ENCODE measurements at places on chromosomes 3 and 15.
A peak's percentile ranks its signal among the peaks of the same experiment; 100 is the strongest.

- DNase-seq = no peak
These were observed 97.8 kb upstream of the AADACL2 start for GRCh38 chr3:151635905-151636304.

DNA sequence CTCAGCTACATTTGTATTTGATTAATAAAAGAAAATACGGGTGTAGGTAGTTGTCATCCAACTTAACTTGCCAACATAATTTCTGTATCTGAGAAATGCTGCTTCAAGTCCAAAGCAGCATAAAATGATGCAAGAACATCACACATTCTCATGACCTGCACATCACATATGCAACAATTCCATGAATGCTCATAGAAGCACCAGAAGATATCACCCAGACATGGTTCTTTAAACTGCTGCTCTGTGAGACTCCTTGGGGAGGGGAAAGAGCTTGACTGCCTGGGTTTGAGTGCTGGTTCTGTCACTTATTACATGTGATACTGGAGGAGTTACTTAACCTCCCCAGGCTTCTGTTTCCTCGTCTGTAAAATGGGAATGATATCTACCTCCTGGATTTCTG, 39.4 kb downstream of the CHST14 start:
- DNase-seq = no peak

- no peak for DNase-seq
These were observed 71.1 kb upstream of the CCNL1 start for GRCh38 chr3:157231071-157231470.

DNA sequence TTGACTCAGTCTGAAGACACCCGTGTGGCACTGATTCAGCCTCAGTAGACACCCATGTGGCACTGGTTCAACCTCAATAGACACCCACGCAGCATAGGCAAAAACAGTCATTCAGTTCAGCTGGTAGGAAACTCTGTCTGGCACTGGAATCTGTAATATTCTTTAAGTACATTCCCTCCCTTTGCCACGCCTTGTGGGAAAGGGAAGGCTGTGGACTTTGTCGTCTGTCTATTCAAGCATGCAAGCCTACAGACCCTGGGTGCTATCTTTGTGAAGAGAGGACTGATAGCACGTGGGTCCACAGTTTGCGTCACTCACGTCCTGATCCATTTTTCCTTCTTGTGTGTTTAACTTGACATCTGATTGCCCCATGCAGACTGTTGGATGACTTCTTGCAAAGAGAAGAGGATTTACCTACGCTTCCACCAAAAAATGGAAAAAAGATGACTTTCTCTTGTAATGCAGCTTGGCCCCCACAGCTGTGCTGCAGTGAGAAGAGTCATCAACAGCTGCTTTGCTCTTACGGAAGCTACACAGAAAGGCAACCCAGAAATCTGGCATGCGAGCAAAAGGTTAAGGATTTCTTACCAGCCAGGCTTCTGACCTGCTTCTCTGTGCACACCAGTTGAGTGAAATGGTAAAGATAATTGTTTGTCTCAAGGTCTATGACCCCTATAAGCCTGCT, 278.1 kb downstream of the ULK4 start:
- no peak for DNase-seq

DNA sequence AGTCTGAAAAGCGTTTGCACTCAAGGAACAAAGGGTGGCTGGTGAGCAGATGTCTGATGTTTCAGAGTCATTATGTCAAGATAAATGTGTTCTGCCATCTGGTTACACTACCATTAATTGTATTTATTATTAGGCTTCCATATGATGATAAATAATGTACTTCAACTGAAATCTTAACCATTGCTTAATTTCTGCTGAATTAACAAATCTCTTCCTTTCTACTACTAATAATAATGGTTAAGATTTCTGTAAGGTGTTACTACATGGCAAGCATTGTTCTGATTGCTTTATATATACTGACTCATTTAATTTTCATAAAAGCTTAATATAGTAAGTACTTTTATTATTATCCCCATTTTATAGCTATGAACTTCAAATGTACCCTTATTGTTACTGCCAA, 68.4 kb upstream of the GALNT15 start:
- DNase-seq = no peak

DNA sequence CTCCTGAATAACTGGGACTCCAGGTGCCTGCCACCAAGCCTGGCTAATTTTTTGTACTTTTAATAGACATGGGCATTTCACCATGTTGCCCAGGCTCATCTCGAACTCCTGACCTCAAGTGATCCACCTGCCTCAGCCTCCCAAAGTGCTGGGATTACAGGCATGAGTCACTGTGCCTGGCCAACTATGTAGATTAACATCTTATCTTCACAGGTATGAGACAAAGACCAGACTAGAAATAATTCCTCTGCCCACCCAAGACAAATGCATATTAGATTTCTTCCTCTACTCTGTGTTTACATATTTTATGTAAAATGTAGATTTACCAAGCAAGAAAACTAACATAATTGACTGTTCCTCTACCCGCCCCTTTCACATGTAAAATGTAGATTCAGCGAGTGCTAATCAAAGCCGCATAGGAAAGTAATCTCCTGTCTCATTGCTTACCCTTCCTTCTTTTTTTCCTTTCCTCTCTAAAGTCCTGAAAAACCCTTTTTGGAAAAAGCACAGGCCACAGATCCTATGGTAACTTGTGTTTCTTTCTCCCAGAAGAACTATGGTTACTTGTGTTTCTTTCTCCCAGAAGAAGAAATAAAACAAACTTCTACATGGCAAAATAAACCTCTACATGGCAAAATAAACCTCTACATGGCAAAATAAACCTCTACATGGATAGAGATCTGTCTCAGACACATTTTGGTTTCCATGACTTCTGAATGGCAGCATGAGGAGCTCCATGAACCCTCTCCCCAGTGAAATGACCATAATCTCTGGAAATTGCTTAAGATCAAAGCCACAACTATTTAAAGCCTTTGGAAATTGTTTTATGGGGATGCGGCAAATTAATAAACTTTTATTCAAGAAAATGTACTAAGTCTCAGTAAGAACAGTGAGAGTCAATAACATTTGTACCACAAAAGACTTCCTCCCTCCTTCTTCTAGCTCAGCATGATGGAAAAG, 9.1 kb upstream of the ABHD2 start:
- no peak for DNase-seq

GRCh38 chr3:110314512-110315114, 757.0 kb upstream of the NECTIN3 start:
- peak; percentile 0 for DNase-seq

- DNase-seq = no peak
These were observed 147.8 kb upstream of the KCNMB2 start for GRCh38 chr3:178388473-178388872.

DNA sequence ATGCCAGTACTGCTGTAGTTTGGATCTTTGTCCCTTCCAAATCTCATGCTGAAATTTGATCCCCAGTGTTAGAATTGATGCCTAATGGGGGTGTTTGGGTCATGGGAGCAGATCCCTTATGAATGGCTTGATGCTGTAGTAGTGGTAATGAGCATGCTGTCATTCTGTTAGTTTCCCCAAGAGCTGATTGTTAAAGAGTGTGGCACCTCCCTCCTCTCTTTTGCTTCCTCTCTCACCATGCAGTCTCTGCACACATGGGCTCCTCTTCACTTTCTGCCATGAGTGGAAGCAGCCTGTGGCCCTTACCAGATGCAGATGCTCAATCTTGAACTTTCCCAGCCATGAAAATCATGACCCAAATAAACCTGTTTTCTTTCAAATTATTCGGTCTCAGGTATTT, 141.3 kb upstream of the DPPA4 start:
- DNase-seq = no peak

DNA sequence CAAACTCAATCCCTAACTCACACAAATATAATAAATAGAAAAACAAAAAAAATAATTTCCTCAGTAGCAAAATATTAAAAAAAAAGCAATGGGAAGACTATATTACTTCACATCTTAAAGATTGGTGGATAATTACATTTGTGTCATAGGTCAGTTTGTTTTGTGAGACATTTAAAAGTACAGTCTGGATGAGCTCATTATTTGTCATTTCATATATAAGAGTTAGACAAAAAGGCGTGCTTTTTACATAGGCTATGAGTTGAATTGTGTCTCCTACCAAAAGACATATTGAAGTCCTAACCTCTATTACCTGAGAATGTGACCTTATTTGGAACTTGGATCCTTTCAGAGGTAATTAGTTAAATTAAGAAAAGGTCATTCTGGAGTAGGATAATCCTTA, 710.1 kb upstream of the CBLB start:
- no peak for DNase-seq

DNA sequence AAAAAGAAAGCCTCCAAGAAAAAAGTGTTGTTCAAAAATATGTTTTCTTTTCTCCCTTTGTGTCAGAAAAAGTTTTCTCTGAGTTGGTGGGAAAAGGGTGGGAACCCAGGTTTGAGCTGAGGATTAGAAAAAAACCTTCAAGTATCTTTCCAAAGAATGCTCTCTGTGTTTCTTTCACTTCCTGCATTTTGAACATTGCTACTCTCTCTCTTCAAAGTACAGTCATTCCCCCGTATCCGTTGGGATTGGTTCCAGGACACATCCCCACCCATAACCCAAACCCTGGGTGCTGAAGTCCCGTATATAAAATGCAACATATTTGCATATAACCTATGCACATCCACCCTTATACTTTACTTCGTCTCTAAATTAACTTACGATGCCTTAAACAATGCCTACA, 139.6 kb downstream of the TMCO5A start:
- no peak for DNase-seq

- DNase-seq = no peak
These were observed 1.5 kb downstream of the TEX55 start for GRCh38 chr3:119147494-119147893.

DNA sequence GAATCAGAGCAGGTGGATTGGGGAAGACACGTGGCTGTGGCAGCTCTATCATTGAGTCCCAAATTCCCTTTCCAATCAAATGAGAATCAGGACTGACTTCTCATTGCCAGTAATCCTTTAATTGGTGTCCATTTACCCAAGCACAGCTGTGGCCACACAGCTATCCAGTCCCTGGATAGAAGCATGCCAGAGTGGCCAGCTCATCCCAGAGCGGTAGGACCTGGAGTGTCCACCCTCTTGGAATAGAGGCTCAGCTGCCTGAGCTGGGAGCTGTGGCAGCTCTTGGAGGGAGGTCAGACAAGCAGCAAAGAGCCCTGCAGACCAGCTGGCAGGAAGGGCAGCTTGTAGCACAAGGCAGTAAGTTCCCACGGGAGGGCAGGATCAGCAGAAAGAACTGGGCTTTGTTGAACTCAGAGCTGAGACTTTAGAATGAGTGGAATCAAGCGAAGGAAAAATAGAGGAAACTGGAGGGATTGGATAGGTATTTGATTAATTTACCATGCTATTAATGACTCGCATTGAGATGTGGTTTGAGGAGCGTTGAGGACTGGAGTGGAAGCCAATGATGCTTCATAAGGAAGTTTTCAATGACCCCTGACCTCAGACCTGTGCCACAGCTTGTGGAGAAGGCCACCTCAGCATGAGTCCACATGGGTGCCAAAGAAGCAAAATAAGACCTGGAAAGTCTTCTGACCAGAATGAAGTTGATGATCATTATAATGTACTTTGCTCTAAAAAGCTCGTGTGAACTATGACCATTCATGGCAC, 6.9 kb upstream of the ALPK3 start:
- DNase-seq = no peak

DNA sequence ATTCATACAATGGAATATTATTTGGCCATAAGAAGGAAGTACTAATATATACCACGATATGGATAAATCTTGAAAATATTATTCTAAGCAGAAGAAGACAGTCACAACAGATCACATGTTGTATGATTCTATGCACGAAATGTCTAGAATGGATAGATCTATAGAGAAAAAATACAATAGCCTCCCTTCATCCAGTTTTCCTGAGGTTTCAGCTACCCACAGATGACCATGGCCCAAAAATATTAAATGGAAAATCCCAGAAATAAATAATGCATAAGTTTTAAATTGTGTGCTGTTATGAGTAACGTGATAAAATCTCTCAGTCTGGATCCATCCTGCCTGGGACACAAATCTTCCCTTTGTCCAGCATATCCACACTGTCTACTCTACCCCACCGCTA, 162.2 kb upstream of the ST8SIA2 start:
- no peak for DNase-seq

DNA sequence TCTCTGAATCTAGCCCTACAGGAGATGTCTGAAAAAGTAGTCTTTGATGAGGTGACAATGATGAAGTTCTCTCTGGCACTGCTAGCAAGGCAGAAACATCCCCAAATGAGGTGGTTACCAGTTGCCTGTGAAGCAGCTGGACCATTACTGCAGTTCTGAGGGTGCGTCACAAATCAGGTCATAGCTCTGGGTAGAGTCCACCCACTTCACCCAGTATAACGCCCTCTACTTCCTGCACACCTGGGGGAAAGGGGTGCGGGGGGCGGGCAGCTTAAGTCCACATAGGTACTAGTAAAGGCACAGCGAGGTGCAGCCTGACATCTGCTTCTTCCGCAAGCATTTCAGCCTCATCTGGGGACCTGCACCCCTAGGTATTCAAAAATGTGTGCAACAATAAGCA, 13.4 kb upstream of the SATB1 start:
- no peak for DNase-seq

DNA sequence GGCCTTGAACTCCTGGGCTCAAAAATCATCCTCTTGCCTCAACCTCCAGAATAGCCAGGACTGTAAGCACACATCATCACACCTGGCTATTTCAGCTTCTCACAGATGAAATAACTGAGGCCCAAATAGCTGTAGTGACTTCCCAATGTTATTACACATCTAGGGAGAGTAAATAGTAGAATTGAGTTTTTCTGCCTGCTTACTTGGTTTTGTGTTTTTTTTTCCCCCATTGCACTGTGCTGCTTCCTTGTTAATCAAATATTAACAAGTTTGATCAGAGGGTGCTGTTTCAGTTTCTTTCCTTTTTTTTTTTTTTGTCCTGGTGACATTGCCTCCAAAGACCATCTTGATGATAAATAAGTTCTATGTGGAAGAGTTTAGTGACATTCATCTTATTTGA, 23.4 kb downstream of the ZNF609 start:
- DNase-seq = no peak

GRCh38 chr3:161713731-161714130, 217.1 kb downstream of the OTOL1 start:
- no peak for DNase-seq

DNA sequence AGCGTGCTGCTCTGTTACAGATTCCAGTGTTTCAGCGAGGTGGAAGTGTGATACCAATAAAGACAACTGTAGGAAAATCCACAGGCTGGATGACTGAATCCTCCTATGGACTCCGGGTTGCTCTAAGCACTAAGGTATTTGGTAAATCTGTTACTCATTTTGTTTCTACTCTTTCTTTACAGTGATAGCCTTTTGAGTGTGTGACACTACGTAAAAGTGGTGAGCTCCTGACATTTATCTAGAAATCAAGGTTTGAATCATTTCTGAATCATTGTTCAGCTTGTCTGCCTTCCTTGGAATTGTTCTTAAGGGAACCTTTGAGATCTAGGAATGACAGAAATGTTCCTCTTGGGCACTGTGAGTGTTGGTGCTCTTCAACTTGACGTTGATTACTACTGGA, 11.2 kb upstream of the CAPN3 start:
- no peak for DNase-seq
